ENCODE measurements at places on chromosomes 12 and 14.

DNA sequence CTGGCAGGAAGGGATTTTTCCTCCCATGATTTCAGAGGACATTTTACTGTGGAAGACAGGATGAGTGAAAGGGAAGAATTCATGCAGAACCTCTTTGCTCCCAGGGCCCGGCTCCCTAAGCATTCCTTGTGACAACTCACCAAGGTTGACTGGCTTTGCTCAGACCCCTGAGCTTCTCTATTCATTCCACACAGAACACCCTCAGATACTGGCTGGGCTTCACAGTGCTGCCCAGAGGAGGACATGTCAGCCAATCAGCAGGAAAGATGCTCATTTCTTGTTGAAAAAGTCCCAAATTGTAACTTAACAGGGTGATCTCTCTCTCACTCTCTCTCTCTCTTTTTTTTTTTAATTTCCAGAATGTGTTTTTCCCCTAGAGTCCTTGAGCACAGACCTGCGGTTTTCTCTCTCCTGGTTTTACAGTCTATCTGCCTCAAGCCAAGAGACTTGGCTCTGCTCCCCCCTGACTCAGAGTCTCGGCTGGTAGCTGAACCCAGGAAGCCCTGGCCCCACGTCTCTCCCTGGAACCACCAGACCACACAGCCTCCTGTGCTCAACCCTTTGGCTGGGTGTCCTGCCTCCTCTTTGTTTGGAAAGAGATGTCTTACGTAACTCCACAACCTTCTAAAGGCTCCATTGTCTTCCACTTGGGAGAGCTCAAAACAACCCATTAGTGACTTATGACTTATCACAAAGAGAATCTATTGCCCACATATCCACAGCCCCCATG is 43.9 kb downstream of the SSPN start:
- DNase-seq = peak; percentile 94

- no peak for DNase-seq
These were observed 12.1 kb upstream of the HMGA2 start for GRCh38 chr12:65811968-65812700.

DNA sequence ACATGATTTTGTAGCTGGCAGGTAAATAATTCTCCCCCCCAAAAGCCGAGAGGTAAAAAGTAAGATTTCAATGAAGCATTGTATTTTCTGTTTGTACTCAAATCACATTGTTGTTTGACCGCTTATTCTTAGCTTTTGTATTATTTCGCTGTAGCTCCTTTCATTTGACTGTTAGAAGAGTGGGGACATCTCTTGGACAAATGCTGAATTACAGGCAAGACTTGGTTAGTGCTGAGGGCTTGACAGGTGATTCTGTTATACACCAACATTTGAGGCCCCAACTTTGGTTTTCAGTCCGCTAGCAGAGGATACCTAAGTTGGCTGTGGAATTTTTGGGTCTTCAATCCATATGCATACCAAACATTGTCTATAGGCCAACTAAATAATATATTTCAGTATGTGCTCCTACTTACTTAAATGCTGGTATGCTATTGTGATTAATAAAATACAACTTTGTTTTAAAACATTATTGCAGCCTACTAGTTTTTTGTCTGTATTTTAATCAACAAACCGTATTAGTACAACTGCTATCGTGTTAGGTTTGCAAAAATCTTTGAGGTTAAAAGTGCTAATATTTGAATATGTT is 102.2 kb downstream of the ERC1 start:
- peak; percentile 27 for DNase-seq

- DNase-seq = no peak
These were observed 599 bp downstream of the PAPLN start for GRCh38 chr14:73237786-73238423.

- DNase-seq = no peak
These were observed 2.9 kb upstream of the PPFIBP1 start for GRCh38 chr12:27521066-27521465.

- DNase-seq = no peak
These were observed 267.4 kb downstream of the ALG10 start for GRCh38 chr12:34289431-34290380.

GRCh38 chr12:11941606-11942337 is 129.0 kb upstream of the BCL2L14 start:
- DNase-seq = peak; percentile 31

- no peak for DNase-seq
These were observed 115.3 kb downstream of the PTGER2 start for GRCh38 chr14:52429451-52429850.

DNA sequence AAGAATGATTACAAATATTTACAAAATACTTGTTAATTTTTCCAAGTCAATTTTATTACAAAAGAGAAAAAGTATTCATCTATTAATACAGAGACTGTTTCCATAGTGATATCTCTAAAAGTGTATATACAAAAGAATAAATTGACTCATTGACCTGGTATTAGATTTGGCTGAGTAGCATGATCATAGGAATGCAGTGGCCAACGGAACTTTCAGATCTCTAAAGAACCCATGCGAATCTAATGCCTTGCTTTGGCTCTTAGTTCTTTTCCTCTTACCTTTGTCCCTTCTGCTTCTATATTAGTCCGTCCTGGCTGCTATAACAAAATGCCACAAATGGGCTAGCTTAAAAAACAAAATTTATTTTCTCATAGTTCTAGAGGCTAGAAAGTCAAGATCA is 717.8 kb downstream of the TMTC2 start:
- DNase-seq = no peak

DNA sequence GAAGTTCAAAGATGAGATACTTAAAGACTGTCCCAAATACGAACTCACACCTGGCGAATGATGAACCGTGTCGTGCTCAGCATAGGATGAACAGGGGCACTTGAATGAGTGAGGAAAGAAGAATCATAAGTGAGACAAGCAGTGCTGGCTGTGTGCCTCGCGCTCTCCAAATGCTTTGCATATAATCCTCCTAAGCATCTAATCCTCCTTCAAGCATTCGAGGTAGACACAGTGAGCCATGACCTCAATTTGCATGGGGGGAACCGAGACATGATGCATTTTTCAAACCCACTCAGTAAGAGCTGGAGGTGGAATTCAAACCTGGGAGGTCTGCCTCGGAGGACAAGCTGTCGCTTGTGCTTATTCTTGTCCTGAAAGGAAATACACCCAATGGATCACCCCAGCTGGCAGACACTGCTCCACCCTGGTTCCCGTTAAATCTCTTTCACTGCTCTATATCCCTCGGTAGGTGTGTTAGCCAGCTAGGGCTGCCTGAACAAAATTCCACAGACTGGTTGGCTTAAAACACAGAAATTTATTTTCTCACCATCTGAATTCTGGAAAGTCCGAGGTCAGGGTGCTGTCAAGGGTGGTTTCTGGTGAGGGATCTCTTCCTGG is 274.0 kb downstream of the SLC15A4 start:
- no peak for DNase-seq

- no peak for DNase-seq
These were observed 154.3 kb downstream of the RMST start for GRCh38 chr12:97616946-97617345.

DNA sequence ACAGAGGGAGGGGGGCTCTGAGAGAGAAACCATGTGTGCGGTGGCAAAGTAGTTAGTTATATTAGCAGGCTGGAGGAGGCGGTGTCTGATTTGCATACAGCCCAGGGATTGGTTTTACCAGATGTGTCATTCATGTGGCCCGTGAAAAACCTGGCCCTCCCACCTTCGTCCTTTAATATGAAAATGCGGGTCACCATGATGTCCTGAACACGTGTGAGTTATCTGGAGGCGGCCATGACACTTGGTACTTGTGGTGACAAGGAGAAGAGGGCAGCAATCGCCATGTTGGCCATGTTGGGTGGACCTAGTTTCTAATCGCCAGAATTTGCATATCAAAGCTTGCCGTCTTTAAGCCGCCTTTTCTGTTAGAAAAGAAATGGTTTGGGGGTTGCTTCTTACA is 108.8 kb downstream of the RAD51B start:
- DNase-seq = no peak

DNA sequence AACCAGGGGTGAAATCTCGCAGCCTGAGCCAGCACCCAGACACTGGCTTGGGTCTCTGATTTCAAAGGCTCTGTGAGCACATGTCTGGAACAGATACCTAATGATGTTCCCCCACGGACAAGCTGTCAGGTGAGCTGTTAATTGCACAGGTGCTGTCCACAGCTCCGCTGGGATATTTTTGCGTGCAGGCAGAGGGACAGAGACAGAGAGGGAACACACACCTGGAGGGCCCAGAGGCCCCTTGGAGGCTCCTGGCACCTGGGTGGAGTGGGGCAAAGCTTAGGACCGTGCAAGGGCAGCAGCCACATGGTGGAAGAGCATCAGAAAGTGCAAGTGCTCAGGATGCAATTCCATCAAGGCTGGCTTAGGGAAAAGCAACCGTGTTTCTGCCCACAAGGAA is 57.3 kb downstream of the ARL6IP4 start:
- no peak for DNase-seq

DNA sequence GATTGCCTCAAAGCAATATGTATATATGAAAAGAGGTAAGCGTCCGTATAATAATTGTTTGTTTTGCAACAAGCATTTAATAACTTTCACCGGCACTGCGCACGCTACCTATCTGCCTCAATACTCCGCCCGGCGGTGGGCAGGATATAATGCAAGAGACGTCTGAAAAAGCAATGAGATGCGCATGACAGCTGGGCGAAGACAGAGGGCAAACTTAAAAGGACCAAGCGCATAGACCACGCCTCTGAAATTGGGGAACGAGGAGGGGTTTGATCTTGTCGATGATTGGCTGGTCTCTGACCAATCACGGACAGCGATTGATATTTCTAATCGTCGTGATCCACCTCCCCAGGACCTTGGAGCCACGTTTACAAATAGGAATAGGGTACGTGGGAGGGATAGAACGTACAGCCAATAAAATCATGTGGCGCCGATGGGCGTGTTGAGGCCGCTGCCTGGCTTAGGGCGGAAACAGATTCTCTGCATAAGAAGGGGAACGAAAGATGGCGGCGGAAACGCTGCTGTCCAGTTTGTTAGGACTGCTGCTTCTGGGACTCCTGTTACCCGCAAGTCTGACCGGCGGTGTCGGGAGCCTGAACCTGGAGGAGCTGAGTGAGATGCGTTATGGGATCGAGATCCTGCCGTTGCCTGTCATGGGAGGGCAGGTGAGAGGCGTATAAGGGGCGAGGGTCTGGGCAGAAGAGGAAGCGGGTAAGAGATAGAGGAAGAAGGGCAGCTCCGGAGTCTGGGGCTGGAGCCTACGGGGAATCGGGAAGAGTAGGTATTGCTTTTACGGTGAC is at the start of gene OS9:
Gene OS9 (plus strand): TSS at position 474 of the 800 bp plus-strand sequence. CDS start 30 bp downstream, at position 504.
- DNase-seq = peak; percentile 99

GRCh38 chr14:93234798-93235197 is 27.7 kb downstream of the UBR7 start:
- DNase-seq = peak; percentile 46

- no peak for DNase-seq
These were observed 74.0 kb downstream of the KIF21A start for GRCh38 chr12:39368891-39369290.

DNA sequence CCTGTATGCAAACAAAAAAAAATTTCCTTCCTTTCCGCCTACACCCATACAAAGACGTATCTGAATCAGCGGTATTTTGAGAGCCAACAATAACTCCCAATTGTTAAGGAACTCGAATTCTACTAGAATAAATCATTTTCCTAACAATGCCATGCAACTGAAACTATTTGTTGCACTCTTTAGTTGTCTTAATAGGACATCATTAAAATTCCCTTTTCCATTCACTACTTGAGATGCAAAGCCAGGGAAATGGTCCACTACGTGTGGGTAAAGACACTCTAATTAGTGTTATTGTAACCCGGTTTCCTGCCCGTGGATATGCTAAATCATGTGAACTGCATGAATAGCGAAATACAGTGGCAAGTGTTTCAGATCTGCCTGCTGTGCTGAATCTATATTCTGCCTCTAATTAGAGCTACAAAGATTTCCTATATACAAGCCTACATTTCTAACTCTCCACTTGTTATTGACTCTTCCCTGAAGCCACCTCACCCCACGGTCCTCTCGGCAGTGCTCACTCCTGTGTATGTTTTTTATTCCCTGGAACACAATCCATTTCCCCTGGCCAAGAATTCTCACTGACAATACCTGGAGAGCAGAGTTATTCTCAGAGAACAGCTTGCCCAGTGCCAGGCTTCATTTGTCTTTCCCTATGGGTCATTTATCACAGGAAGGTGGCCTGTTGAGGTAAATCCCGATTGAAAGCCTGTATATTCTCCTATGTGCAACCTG is 168.3 kb downstream of the PAWR start:
- DNase-seq = no peak

GRCh38 chr12:39780913-39781446 is 161.4 kb upstream of the ABCD2 start:
- no peak for DNase-seq

DNA sequence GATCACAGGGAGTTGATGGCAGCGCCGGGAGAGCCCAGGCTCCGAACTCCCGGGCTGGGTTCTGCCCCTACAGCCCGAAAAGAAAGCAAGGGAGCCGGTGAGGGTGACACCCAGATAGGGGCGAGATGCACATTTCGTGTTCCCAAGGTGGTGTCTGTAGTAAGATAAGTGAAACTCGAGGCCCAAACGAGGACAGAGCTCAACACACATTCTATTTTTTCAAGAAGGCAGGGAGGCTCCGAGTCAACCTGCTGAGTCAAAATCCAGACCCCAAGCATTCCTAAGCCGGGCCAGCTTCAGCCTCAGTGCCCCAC is 24.2 kb upstream of the YY1 start:
- no peak for DNase-seq

DNA sequence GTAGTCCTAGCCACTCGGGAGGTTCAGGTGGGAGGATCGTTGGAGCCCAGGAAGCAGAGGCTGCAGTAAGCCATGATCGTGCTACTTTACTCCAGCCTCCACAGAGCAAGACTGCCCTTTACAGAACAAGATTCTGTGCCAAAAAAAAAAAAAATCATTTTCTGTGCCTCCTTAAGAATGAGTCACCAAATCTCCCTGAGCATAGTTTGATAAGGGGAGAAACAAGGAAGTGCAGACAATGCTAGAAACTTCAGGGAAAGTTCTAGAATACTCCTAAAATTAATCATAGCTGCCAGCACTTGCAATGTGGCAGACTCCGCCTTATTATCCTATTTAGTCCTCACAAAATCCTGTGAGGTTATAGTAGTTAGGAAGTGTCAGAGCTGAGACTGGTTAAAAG is 74.5 kb downstream of the KCNK10 start:
- DNase-seq = no peak

All from epithelial cell of proximal tubule (primary cell).